CD4-positive, alpha-beta T cell treated with Interleukin-2 at 100 ng/mL for 4 hours (primary cell): ENCODE measurements at places on chromosomes 7 and 10.
A peak's percentile ranks its signal among the peaks of the same experiment; 100 is the strongest.

- peak; percentile 20 for DNase-seq
These were observed 22.7 kb downstream of the FAM237B start for GRCh38 chr7:90298145-90299038.

DNA sequence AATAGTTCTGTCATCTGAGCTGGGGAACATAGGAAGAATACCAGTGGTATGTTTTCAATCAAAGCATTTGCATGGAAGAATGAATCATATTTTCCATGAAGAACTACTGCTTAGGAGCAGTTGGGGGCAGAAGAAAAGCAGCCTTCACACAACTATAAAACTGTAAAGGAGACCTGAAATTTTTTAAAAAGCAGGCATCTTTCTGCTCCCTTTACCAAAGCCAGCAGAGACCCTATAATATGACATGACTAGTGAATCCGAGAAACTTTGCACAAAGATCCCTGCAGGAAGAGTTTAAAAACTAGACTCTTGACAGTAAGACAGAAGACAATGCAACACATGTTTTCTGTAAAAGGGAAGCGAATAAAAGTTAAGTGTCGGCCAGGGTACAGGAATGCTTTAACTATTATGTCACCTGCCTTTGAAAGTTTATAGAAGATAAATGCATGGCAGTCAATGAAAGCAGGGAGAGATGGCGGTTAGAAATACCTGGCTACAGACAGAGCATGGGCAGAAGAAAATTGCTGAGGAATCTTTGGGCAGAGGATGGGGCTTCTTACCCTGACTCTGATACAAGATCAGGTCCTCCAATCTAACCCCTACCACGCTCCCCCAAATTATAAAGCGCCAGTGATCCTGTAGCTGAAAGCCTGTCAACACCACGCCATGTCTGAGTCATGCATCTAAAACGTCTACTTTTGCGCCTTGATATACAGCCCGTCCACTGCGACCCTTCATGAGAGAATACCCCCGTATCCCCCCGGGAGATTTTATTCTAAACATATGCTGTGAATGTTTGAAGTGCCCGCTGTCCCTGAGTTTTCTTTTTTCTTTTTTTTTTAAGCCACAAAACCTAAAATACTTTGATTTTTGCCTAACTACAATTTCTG lies 93.1 kb downstream of the GLI3 start:
- DNase-seq: no peak

DNA sequence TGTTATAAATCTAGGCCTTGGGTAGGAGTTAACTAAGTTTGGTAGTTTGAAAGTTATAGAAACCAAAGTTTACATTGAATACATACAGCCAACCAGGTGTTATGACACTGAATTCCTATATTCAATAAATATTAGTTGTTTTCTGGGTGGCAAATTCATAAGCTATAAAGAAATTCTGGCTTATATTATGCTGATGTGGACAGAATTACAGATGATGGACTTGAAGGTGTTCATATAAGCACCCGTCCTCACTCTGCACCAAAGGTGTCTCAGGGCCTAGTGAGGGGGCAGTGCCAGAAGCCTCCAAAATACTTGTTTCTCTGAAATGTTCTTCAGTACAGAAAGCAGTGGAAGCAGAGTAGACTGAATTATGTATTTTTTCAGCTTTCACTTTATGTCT lies 973.0 kb downstream of the CNTNAP2 start:
- DNase-seq: no peak

DNA sequence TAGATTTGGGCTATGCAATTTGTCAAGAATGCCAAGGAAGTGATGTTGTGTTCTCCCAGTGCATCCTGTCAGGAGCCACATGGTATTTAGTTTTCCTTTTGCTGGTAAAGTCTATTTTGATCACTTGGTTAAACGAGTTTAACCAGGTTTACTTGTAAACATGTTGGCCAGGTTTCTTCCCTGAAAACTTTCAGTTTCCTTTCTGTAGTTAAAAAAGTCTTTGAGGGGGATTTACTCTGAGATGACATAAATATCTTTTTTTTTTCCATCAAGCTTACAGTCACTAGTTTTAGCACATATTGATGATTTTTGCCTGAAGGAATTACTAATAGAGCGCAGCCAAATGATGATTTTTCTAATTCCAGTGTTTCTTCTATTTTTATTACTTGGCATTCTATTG lies 320.5 kb downstream of the PHF14 start:
- no peak for DNase-seq

- no peak for DNase-seq
These were observed 12.3 kb downstream of the TCF7L2 start for GRCh38 chr10:112962343-112962742.

GRCh38 chr10:59361663-59362143 lies 646 bp downstream of the FAM13C start:
- DNase-seq: no peak

GRCh38 chr10:2927958-2928840 lies 139.1 kb upstream of the PFKP start:
- peak; percentile 47 for DNase-seq

- no peak for DNase-seq
These were observed 28.4 kb downstream of the JMJD1C start for GRCh38 chr10:63437116-63437949.

DNA sequence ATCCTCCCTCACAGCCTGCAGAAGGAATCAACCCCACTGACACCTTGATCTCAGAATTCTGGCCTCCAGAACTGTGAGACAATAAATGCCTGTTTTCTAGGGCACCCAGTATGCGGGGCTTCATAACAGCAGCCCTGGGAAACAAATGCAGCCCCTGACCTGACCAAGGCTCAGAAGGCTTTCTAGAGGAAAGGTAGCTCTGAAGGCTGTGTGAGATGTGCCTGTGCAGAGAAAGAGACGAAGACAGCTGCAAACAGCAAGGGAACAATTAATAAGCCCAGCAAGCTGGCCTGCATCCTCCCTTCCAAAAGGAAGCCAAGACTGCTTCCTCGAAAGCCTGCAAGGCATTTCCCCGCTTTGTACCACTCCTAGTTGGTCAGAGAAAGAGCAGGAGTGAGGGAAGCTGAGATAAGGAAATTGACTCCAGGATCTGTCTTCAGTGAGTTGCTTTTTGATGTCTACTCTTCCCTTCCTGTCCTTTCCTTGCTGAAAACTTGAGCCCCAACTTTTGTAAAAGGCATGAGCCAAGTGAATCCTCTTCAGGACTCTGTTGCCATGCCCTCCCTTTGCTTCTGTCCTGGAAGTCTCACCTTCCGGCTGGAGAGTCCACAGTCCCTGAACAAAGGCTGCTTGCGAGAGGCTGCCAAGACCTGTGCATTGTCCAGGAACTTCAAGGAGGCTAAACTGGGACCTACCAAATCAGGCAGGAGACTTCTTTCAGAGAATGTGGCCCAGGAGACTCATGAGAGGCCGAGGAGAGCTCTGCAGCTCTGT lies 71.2 kb upstream of the ARID5B start:
- DNase-seq: no peak

- no peak for DNase-seq
These were observed 176.0 kb upstream of the MYO3A start for GRCh38 chr10:25758041-25758457.

GRCh38 chr7:875051-875450 lies 1.3 kb upstream of the GET4 start:
- no peak for DNase-seq

DNA sequence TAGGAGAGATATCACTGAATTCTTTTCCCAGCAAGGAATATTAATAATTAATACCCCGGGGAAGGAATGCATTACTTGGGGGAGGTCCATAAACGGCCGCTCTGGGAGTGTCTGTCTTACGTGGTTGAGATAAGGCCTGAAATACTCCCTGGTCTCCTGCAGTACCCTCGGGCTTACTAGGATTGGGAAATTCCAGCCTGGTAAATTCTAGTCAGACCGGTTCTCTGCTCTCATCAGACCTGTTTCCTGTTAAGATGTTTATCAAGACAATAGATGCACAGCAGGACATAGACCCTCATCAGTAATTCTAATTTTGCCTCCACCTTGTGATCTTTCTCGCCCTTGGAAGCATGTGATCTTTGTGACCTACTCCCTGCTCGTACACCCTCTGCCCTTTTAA lies 162.8 kb upstream of the KCND2 start:
- DNase-seq: no peak

DNA sequence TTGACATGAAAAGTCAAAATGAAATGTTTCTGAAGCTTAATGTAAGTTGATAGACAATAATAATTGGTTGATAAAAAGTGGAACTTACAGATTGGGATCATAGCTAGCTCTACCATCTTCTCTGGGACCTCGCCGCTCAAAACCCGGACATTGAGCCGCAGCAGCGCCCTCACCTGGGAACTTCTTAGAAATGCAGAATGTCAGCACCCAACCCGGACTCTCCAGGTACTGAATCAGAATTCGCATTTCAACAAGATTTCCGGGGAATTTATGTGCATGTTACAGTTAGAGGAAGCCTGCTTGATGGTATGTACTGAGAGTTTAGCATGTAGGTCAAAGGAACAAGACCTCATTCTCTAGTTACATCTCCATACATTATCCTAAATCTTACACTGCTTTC lies 36.7 kb upstream of the ABLIM1 start:
- DNase-seq: peak; percentile 16

GRCh38 chr7:31910191-31910590 lies 160.0 kb downstream of the PDE1C start:
- DNase-seq: no peak

- DNase-seq: no peak
These were observed 890 bp downstream of the ZFYVE27 start for GRCh38 chr10:97737770-97738265.

GRCh38 chr10:121511460-121511859 lies 86.8 kb downstream of the FGFR2 start:
- no peak for DNase-seq

GRCh38 chr10:97046456-97047082 lies 139.2 kb downstream of the SLIT1 start:
- DNase-seq: no peak

GRCh38 chr7:30884881-30885280 lies 26.8 kb upstream of the AQP1 start:
- DNase-seq: no peak

- no peak for DNase-seq
These were observed 68.1 kb upstream of the SLC39A12 start for GRCh38 chr10:17883621-17884020.

DNA sequence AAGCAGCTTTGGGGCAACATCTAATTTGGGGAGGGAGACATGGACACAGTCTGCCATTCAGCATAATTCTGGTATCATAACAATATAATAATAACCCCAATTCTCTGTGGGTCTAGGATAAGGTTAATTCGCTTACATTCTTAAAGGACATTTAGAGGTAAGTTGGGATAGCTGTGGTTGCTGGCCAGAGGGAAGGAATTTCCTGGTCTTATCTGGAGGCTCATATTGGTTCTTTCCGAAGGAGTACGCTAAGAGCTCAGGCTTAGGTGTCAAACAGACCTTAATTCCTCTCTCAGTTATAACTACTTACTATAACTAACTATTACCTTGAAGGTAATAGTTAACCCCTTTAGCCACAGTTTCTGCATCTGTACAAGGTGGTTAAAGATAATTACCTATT lies 68.8 kb downstream of the SPAG6 start:
- no peak for DNase-seq

- no peak for DNase-seq
These were observed 302.0 kb downstream of the TFEC start for GRCh38 chr7:115728518-115728917.

DNA sequence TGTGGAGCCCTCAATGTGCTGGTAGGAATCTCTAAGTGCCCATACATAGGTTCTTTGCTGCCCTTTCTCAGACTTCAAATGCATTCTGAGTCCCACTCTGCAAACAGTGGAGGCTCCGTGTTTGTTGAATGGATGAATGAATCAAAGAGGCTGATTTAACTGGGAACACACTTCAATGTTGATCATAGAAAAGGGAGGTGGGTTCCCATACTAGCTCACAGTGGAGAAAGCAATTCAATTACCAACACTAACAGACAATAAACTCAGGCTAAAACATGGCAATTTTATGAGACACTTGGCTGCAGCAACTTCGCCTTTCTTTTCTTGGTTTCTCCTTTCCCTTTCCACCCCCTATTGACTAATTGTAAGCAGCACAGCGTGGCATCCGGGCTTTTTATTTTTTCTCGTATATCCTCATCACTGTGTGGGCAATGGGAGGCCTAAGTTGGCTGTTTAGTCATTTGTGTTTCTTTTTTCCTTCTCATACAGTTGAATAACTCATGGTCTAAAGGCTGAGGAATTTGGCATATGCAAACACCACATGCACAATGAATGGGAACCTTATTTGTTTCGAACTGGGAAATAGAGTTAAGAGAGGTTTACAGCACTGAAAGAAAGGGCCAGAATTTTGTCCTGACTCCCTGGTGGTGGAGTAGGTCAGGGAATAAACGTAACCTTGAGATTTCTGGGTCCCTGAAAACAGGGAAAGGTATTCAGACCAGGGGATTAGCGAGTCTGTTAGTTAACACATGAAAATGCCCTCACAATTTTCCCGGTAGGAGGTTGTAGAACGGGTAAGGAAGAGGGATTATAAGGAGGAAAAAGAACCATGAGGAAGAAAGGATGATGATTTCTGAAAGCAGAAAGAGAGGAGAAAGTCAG lies 858.5 kb downstream of the KCNMA1 start:
- DNase-seq: no peak

- peak; percentile 31 for DNase-seq
These were observed 70.9 kb downstream of the SYPL1 start for GRCh38 chr7:106041140-106041717.

GRCh38 chr10:13658871-13659685 lies 72.3 kb downstream of the PRPF18 start:
- no peak for DNase-seq

GRCh38 chr10:133465950-133466474 lies 12.3 kb downstream of the SCART1 start:
- no peak for DNase-seq

DNA sequence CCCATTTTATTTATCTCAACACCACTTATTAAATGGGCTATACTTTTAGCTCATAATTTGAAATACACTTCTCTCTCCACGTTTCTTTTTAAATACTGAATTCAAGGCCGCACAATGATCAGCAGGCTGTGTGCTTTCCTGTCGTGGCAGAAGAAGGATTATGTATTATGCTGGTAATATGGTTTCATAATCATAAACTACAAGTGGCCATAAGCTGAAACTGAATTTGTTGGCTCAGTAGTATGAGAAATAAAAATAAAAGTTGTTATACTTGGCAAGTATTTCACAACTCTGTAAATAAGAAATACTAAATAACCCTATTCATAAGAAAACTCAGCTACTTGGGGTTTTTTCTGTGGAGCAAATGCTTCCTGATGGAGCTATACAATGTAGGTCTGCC lies 313.6 kb downstream of the DOCK4 start:
- DNase-seq: no peak
